NCI-H524 treated with DMSO at 0.1 percent for 48 hours (cell line): ENCODE measurements at places on chromosomes 11 and 22.
A peak's percentile ranks its signal among the peaks of the same experiment; 100 is the strongest.

DNA sequence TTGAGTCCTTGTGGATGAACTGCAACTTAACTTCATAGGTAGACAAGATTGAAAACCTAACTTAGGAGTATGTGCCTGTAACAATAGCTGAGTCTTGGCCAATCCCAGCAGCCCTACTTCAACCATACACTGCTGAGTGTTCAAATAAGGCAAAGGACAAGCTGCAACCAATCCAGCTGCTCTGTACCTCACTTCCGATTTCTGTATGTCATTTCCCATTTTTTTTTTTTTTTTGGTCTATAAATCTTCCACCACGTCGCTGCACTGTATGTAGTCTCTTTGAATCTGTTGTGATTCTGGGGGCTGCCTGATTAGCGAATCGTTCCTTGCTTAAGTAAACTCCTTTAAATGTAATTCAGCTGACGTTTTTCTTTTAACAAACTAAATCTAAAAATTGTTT is 35.4 kb upstream of the FLI1 start:
- DNase-seq = no peak

DNA sequence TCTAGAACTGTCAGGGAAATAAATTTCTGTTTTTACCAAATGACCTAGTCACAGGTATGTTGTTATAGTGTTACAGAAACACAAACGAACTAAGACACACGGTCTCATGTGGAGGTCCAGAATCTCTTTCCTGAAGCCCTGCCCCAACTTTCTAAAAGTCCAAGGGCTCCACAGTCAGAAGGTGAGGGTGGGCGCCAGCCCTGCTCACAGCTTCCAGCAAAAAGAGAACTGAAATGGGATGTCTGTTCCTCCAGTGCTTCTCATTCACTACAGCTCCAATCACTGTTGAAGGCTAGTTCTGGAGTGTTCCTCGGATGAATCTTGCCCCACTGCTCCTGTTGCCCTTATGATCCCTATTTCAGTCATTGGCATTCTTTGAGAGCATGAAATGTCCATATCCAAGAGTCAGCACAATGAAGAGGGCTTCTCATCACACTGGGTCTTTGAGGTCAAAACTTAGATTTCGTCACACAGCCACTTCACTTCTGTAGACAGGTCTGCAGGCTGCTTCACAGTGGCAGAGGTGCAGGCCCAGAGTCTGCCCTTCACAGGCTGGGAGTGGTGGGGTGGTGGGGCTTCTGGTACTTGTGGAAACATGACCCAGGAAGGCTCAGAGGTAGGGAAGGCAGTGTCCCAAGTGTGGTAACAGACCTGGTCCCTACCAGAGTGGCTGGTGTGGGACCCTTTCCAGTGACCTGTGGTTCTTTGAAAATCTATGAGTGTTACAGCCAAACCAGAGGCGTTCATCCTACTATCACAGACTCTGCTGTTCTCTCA is 34.9 kb downstream of the FAM181B start:
- DNase-seq = no peak

DNA sequence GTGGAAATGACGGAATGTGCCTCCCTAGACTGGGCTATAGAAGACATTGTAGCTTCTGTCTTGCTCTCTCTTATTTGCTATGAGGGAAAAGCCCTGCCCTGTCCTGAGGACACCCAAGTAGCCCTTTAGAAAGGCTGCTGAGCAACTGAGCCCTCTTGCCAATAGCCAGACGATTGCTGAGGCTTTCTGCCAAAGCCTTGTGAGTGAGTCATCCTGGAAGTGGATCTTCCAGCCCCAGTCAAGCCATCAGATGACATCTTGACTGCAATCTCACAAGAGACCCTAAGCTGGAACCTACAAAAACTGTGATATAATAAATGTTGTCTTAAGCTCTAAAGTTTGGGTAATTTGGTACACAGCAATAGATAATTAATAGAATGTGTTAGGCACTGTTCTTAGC is 3.9 kb upstream of the TRAF6 start:
- no peak for DNase-seq

- no peak for DNase-seq
Observed at GRCh38 chr11:79940974-79941735, 500.3 kb upstream of the TENM4 start.

DNA sequence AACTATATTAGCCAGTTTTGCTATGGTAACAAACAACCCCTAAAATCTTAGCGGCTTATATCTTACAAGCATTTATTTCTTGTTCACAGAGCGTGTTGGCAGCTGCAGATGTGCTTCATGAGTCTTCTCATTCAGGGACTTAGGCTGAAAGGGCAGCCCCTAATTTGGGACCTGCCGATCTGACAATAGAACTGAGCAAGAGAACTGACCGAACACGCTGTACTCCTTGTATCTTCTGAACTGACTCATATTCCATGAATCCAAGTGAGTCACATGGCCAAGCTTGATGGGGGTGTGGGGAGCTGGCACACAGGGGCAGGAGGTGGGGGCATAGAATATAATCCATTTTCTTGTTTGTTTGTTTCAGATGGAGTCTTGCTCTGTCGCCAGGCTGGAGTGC is 481.7 kb upstream of the CADM1 start:
- no peak for DNase-seq

GRCh38 chr22:23119494-23120414 is 22.0 kb downstream of the RSPH14 start:
- DNase-seq = no peak

DNA sequence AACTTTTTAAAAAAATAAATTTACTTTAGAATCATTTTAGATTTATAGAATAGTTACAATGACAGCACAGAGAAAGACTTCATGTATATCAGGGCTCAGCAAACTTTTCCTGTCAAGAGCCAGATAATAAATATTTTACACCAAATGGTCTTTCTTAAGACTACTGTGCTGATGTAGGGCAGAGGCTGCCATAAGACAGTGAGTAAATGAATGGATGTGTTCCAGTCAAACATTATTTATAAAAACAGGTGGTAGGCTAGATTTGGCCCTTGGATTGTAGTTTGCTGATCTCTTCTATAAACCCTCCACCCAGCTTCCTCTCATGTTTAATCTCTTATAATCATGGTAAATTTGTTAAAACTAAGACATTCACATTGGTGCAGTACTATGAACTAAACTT is 33.0 kb downstream of the CECR2 start:
- DNase-seq = no peak

GRCh38 chr22:38940811-38941384 is 16.5 kb upstream of the APOBEC3A start:
- no peak for DNase-seq

- no peak for DNase-seq
Observed at GRCh38 chr11:123265951-123266350, 70.9 kb upstream of the CLMP start.

DNA sequence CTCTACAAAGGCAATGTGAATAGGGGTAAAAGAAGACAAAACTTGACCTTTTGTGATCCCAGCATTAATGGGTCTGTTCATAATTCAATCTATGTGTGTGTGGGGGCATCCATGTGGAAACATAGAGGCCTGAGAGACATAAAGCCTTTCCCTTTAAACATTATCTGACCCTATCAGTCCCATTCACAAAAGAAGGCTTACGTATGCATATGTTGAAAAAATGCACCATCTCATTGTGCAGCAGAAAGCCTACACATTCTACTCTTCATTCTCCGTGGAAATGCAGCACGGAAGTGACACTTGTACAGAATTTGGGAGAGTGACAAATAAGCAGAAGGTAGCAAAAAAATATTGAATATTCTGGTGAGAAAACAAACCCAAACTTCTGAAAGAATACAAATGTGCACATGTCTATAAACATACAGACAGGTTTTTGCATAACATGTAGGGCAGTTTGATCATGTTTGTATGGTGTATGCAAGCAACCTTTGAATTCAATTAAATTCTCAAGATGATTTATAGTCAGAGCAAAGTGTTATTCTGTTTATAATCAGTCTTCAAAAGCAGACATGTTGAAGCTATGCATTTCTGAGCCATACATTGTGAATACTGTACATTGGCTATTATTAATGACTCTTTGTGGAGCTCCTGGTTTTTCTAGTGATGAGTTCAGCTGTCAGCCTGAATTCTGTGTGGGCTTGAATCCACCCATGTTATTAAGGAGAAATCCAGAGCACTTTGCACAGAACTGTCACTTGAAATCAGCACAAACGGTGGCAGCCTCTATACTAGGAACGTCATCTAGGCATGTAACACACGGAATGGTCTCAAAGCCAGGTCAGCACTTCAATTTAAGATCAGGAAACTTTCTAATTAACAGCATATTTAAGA is 236.8 kb downstream of the DCDC1 start:
- no peak for DNase-seq

GRCh38 chr11:27938011-27938410 is 169.9 kb downstream of the KIF18A start:
- no peak for DNase-seq

- DNase-seq = no peak
Observed at GRCh38 chr22:43827003-43827735, 15.1 kb upstream of the EFCAB6 start.

GRCh38 chr22:28600546-28601143 is 79.0 kb downstream of the TTC28 start:
- peak; percentile 39 for DNase-seq

DNA sequence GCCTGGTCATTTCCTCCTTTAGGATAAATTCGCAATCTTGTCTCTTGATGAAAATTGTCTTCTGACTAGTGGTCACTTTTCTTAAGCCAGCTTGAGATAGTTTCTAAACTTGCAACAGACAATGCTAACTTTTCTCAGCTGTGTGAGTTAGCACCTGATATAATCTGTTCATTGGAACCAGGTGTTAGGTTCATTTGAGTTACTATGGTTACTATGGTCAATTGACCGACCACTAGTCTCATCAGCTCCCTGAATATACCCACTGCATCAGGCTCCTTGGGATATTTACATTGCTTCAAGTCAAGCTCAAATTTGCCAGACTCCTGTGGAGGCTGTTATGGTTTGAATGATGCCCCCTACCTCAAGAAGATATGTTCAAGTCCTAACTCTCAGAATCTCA is 54.5 kb downstream of the SC5D start:
- DNase-seq = no peak

- DNase-seq = no peak
Observed at GRCh38 chr11:61516675-61517572, 8.4 kb downstream of the LRRC10B start.

DNA sequence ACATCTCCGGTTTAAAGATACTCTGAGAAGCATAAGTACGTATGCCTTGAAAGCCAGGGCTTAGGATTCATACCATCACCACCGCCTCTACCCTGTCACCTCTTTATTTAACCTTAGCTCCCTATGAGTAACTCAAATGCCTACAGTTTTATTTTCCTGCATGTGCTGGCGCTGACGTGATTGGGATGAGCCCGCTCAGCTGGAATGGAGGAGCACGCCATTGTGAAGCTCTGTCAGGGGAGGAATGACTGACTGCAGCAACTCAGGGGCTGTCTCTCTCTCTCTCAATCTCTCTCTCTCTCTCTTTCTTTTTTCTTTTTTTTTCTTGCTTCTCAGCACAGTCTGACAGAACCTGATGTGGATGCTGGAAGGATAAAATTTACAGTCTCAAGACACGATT is 12.4 kb downstream of the CAVIN3 start:
- DNase-seq = no peak

GRCh38 chr22:49966041-49966773 is 5.6 kb downstream of the PIM3 start:
- no peak for DNase-seq

DNA sequence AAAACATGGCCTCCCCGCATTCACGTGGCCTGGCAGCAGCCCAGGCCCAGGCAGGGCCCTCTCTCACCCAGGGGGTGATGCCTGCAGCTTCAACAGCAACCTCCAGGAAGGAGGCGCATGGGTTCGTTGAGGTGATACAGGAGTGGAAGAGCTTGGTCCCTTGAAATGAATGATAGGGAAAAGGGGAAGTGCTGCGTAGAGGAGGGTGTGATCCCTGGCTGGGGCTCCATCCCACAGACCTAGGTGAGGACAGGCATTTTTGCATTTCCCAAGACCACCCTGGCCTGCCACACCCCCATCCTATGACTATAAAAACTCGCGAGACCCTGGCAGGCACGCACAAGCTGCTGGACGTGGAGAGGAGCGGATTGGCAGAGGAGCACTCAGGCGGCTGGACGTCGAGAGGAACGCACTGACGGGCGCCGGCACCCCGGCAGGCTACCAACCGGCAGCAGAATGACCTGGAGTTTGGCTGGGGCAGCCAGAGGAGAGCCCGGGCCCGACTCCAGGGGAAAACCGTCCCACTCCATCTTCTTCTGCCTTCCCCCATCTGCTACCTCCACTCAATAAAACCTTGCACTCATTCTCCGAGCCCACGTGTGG is 32.6 kb downstream of the RTN4R start:
- DNase-seq = no peak

GRCh38 chr11:6240781-6241180 is 1.9 kb downstream of the CNGA4 start:
- no peak for DNase-seq

GRCh38 chr22:24164940-24165339 is 16.3 kb upstream of the SUSD2 start:
- no peak for DNase-seq

DNA sequence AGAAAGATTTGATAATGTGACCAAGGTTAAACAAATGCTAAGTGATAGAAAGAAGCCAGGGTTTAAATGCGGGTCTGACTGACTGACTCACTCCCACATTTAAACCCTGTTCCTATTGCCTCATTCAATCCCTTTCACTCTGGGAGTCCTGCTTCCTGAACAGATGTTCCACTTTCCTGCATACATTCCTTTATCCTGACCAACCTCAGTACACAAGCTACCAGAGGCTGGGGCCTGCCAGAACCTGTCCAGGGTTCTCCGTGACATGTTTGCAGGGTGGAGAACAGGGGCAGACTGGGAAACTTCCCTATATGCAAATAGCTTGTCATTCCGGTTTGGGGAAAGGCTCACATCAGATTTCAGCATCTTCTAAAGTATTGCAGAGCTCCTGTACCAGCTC is 3.0 kb upstream of the ANKK1 start:
- DNase-seq = no peak

- DNase-seq = no peak
Observed at GRCh38 chr22:46262449-46263215, 511 bp downstream of the PKDREJ start.

GRCh38 chr11:84648471-84648870 is 978.7 kb downstream of the DLG2 start:
- no peak for DNase-seq
